ENCODE measurements at places on chromosomes 4 and X. TPM values are rescaled to one million over a fixed set of nuclear protein-coding genes. Genes with fewer than 3 reads are reported as not detected.

GRCh38 chr4:142396279-142396678 lies 449.8 kb downstream of the INPP4B start:
- peak; percentile 36 for DNase-seq

Gene TRPC3
- 2.7 TPM for total RNA-seq

GRCh38 chr4:36187723-36188333 lies 56.5 kb downstream of the ARAP2 start:
- DNase-seq, result peak; percentile 33

- DNase-seq, result no peak
These were observed 69.5 kb downstream of the APBB2 start for GRCh38 chr4:41144812-41145211.

Gene GJB1
- not detected for total RNA-seq

All from IMR-90 (cell line).